ENCODE measurements at places on chromosomes 12 and 14.

GRCh38 chr14:66974397-66975025 is 214.7 kb upstream of the GARIN2 start:
- no peak for DNase-seq

GRCh38 chr14:40309124-40309523 is 876.9 kb upstream of the FBXO33 start:
- DNase-seq, result no peak

GRCh38 chr12:131197490-131197889 is 243.8 kb downstream of the ADGRD1 start:
- DNase-seq, result no peak

GRCh38 chr12:81722004-81722403 is 37.1 kb downstream of the PPFIA2 start:
- DNase-seq, result no peak

GRCh38 chr14:65261946-65262345 is 150.6 kb upstream of the FUT8 start:
- no peak for DNase-seq

GRCh38 chr12:103955811-103956508 is 9.7 kb upstream of the TDG start:
- no peak for DNase-seq

DNA sequence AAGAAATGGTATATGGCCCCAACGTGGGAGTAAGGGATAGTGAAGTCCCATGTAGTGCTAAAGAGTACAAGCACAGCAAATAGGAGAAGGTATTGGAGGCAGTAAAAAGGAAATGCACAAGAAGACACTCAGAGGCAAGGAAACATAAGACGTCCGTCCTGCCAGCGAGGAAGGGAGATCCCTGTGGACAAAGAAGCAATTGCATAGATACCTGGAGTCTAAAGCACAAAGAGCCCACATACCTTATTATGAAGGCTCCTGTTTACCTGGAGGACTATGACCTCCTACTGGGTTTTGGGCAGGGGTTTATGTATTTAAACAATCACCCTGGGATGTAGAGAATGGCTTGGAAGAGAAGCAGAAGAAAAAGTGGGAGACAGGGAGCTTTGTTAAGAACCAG is 341.2 kb upstream of the DCN start:
- no peak for DNase-seq

- DNase-seq, result peak; percentile 43
These were observed 473.0 kb downstream of the DPF3 start for GRCh38 chr14:72420749-72421474.

DNA sequence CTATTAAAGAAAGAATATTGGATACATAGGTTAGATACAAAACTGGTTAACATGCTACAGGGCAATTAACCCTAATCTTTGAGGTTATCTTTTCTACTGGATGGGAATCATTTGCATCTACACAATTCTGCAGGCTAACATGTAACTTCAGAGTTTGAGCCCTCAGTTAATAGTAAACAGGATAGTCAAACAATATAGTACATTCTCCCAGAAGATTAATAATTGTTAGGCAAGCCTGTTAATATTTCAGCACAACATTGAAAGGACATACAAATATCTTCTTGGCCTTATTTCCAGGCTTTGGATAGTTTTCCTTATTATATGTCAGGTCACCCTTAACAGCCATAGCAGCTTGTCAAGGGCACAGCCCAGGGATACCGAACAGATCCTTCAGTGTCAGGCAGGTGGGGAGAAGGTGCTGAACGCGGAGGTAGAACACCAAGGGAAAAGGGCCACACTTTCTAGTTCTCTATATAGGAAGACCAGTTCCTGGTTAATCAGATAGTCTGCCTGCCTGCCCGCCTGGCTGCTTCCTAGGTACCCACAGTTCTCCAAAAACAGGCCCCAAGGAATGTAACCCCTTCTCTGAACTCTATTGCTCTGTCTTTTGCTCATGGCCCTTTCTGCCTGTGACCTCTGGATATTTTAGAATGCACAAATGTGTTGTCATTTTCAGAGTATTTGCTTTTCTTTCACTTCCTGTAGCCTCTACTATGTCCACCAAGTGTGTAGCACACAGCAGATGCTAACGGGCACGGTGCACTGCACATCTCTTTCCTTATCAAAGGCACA is 256.0 kb downstream of the PCNX1 start:
- no peak for DNase-seq

DNA sequence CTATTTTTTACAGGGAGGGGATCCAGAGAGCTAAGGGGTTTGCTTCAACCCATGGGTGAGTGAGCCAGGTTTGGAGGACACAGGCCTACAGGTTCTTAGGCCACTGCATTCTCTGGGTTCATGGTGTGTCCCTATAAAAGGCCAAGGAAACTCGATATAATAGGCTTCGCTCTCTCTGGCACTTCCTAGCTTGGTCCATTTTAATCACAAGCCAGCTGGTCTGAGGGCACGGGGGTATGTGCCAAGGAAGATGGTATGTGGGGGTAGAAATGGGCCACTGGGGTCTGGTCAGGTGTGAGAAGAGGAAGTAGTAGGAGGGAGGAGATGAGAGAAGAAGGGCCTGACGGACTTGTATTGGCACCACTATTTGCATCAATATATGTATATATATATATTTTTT is 4.9 kb downstream of the ETV6 start:
- DNase-seq, result no peak

GRCh38 chr14:33643426-33644181 is 307.3 kb downstream of the EGLN3 start:
- DNase-seq, result no peak

DNA sequence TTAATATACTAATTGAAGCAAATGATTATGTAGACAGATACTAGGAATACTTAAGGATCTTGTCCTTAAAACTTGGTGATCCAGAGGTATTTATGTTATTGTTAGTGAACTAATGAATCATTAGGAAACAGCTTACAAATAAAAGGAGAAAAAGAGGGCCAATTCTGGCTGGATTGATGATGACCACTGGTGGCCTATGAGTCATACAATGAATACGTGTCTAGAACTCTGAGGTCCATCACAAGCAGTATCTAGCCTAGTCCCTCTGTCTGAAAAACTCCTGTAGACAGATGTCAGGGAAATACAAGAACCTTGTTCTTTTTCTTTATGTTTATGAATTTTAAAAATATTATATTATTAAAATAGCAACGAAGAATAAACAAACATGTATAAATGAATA is 51.7 kb upstream of the RTL1 start:
- DNase-seq, result no peak

- no peak for DNase-seq
These were observed at the start of gene SIX6 for GRCh38 chr14:60508707-60509437. Gene SIX6, plus strand, starts transcription at chr14:60509146. Its CDS starts 253 bp downstream, at chr14:60509399.

DNA sequence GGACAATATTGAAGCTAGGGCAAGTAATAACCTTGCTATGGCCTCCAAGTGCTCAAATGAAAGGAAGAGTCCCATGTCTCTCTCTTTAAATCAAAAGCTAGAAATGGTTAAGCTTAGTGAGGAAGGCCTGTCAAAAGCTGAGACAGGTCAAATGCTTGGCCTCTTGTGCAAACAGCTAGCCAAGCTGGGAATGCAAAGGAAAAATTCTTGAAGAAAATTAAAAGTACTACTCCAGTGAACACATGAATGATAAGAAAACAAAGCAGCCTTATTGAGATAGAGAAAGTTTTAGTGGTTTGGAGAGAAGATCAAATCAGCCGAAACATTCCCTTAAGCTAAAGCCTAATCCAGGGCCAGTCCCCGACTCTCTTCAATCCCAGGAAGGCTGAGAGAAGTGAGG is 84.1 kb upstream of the PLEKHA5 start:
- no peak for DNase-seq

DNA sequence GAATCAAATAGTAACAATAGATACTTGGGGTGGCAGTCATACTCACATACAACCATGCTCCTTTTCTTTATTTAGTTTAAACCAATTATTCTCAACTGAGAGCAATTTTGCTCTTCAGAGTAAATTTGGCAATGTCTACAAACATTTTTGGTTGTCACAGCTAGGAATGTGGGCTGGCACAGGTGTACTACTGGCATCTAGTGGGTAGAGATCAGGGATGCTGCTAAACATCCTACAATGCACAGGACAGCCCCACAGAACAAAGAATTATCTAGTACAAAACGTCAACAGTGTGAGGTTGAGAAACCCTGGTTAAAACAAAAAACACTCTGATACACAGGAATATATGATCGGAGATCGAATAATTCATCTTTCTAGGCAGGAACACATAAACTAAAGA is 186.5 kb downstream of the NELL2 start:
- no peak for DNase-seq

GRCh38 chr12:68839183-68840147 is 31.5 kb downstream of the MDM2 start:
- DNase-seq, result no peak

DNA sequence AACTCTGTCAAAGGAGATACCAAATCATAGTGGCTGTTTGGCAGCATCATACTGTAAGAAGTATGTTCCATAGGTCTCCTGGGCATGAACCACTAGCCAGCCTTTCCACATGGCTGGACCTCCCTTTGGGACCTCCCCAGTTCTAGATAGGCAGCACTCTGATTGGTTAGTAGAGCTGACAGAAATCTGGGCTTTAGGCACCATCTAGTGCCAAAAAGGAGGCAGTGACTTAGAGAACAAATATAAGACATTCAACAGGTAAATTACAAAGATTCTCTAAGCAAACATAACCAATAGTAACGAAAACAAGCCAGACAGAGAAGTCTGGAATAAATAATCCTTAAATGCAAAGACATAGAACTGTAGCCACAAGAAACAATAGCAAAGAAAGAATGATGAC is 148.0 kb upstream of the PDE3A start:
- DNase-seq, result no peak

- no peak for DNase-seq
These were observed 83.4 kb downstream of the HECTD1 start for GRCh38 chr14:31124197-31124596.

DNA sequence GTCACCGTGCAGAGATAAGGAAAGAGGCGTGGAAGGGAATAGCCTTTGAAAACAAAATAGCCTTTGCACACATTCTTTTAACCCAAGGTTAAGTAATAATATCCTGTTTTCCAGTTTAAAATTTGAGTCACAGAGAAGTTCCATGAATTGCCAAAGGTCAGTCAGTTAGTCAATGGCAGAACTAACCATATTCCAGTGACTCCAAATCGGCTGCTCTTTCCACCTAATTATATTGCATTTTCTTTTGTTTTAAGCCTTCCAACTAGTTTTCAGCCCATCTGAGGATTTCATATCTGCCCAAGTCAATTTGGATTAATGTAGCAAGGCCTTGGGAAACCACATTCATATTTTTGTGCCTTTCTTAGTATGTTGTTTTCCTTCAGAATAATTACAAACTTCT is 373.0 kb downstream of the CCDC91 start:
- DNase-seq, result no peak

GRCh38 chr14:102695167-102695555 is 82.1 kb upstream of the TRAF3 start:
- no peak for DNase-seq

- no peak for DNase-seq
These were observed 171.9 kb downstream of the ESRRB start for GRCh38 chr14:76547831-76548230.

DNA sequence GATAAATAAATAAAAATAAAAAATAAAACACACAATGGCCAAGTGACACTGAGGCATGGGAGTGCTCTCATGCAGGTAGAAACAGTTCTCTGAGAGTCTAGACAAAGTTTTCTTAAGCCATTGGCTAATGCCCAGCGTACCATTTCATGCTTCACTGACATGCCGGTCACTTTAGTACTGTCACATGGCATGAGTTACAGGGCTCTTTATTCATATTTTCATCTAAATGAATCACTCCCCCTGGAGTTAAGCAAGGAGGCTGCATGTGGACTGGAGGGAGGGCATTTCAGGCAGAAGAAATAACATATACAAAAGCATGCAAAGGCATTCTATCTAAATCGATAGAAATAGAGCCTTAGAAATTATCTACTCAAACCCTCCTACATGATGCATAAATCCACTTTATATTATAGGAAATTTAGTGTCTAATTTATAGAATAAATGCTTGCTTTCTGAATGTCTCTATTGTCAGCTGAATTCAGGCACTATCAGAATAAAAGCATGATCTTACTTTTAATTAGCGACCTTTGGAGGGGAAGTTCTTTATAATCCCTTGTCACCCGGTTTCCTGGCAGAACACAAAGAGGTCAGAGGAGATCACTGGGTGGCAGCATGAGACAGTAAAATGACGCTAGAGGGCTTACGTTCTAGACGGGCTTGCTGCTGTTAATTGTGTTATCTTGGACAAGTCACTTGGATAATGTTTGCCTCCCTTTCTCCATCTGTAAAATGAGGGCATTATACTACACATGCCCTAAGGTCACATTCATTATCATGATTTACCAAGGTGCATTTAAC is 17.5 kb downstream of the DYRK4 start:
- no peak for DNase-seq

- no peak for DNase-seq
These were observed 11.0 kb downstream of the TESPA1 start for GRCh38 chr12:54973556-54973955.

DNA sequence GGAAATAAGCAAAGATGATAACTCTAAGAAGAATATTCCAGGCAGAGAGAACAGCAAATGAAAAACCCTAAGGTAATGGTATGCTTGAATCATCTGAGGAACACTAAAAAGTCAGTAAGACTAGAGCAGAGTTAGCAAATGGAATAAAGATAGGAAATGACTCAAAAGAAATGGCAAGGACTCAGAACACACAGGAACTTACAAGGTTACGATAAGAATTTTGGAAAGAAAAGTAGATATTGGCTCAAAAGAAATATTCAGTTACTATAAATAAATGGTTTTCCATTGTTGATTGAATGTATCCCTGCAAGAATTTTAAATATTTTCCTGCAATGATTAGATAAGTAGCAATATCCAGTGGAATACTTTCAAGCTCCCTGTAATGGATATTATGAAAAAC is 705.8 kb downstream of the C12orf50 start:
- DNase-seq, result no peak

DNA sequence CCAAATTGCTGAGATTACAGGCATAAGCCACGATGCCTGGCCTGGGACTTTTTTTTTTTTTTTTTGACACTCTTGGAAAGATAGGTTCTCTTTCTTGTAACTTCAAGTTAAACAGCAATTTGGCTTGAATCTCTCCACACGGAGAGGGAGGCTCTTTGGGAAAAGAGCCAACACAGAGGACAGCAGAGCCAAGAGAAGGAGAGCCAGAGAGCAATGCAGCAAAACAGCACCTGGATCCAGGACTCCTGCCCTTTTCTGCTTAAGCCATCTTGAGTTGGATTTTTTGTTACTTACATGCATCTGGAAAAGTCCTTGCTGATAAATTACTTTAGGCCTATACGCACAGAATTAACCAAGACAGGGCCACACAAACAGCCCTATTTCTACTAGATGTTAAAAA is 176.8 kb downstream of the APAF1 start:
- no peak for DNase-seq
